ENCODE measurements at places on chromosomes 13 and 19.

- DNase-seq: peak; percentile 16
These were observed 39.1 kb upstream of the TFDP1 start for GRCh38 chr13:113545455-113545930.

DNA sequence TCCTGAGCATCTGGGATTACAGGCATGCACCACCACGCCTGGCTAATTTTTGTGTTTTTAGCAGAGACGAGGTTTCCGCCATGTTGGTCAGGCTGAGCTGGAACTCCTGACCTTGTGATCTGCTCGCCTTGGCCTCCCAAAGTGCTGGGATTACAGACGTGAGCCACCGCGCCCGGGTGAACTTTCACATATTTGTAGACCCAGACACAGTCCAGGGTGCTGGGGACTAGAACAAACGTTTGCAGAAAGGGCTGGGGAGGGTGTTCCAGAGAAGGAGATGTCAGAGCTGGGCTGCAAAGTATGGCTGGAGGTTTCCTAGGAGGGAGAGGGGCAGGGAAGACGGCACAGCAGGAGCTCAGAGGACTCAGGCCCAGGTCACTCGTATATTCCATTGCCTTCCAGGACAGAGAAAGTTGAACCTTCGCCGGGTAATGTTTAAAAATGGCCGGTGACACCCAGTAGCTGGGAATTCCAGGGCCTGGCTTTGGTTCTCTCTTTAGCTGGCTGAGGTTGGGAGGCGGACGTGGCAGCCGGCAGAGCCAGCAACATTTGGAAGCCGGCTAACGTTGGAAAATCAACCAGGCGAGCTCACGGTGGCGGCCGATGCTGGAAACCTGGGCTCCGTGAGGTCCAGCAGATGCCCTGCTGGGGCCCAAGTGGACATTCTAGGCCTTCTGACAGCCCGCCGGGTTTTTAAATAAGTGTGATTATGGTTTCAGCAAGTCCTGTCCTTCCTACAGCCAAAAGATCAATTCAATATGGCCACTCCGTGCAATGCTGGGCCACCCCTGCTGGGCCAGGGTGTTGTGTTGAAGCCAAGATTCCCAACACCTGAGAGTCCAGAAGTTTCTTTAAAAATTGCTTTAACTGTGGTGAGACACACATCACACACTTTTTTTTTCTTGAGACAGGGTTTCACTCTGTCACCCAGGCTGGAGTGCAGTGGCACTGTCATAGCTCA is 41.5 kb downstream of the NFIC start:
- no peak for DNase-seq

DNA sequence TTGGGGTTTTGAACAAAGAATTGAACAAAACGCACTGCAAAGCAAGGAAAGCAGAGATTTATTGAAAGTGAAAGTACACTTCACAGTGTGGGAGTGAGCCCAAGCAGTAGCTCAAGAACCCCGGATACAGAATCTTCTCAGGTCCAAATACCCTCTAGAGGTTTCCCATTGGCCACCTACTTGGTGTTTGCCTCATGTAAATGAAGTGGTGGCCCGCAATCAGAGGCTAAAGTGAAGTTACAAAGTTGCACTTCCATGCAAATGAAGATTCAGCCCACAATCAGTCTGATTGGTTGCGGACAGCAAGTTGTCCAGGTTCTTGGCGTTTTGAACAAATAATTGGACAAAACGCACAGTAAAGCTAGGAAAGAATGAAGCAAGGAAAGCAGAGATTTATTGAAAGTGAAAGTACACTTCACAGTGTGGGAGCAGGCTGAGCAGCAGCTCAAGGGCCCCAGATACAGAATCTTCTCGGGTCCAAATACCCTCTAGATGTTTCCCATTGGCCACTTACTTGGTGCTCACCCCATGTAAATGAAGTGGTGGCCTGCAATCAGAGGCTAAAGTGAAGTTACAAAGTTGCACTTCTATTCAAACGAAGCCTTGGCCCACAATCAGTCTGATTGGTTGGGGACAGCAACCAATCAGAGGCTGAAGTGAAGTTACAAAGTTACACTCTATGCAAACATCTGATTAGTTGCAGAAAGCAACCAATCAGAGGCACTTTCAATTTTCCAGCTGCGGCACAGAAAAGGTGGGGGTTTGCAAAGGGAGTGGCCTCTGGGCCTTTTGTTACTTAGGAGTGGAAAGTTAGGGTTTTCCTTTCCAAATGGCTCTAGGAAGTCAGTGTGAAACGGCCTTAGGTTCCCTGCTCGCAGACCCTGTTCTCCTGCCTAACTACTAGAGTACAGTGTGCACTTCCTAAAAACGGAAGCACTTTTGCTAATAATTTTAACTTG is 4.8 kb upstream of the TM9SF2 start:
- peak; percentile 84 for DNase-seq

DNA sequence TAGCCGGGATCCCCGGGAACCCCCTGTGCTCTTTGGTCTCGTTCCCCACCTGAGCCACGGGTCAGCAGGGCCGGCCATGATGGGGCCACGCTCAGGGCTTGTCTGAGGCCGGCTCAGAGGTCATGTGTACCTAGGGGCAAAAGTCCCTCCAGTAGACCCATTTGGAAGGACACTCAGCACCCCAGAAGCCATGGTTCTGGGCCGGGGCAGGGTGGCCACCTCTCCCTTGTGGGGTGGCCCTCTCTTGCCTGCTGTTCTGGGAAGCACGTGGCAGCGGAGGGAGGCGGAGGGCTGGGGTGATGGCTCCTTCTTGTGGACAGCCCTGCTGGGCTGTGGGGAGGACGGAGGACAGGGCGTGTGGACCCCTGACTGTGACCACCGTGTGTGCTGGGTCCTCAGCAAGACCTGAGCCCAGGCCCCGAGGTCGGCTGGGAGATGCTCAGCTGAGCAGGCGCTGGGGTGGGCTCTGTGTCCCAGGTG is 6.4 kb upstream of the PEAK3 start:
- DNase-seq: no peak

DNA sequence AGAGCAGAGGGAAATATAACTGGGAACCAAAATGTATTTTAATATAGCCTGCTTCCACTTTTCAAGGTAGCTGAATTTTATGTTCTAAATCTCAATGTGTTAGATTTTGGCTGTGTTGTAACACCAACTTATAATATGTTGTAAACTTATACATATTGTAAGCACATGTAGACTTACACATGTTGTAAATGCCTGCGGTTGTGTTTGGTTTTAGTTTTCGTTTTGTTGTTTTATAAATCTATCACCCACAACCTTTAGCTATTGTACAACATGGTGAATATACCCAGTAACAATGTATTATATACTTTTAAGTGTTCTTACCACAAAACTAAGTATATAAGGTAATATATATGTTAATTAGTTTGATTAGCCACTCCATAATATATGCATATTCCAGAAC is 15.6 kb downstream of the KCTD4 start:
- DNase-seq: no peak

DNA sequence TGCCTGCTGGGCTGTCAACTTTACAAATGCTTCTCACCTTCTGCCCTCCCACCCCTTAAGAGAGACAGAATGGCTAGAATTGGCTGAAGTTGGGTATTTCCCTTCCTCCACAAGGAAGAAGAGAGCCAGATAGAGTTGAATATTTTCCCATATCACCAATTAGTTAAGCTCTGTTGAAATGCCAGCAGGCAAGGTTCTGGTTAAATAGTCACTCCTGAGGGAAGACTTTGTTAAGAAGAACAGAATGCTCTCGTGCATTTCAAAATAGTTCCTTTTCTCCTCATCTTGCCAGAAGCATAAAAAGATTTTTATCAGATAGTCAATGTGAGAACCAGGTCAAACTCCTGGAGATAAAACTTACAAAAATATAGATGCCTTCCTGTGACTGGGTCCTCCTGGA is 2857.0 kb upstream of the PCDH20 start:
- DNase-seq: no peak

- no peak for DNase-seq
These were observed 567 bp downstream of the ALKBH6 start for GRCh38 chr19:36013280-36014011.

DNA sequence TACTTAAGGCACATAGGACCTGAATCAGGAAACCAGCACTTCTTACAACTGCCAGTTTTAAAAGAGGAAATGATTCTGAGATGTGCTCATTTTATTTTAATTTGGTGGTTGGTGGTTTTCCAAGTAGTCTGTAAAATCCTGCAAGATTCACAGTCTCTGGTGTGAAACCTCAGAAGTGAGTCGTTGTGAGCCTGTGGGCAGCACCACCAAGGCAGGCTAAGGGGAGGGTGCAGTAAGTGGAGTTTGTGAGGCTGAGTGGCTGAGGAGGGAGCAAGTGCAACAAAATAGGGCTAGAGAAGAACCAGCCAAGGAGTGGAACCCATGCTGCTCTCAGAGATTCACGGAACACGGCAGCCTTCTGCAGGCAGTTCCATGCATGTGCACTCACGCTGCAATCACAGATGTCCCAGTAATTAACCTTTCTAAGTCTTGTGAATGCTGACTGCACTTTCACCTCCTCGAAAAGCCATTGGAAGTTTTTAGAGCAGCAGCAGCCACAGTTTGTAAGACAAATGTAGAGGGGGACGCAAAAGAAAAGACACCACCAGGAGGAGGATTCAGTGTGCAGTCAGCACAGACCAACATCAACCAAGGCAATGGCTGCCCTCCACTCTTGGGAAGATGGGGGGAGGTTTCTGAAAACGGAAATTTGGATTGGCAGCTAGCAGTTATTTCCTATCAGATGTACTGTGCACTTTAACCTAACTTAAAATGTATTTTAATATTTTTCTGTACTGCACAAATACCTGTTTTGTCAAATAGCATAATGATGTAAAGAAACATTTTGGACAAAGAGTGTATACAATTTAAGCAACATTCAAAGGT is 44.9 kb downstream of the ESD start:
- no peak for DNase-seq

DNA sequence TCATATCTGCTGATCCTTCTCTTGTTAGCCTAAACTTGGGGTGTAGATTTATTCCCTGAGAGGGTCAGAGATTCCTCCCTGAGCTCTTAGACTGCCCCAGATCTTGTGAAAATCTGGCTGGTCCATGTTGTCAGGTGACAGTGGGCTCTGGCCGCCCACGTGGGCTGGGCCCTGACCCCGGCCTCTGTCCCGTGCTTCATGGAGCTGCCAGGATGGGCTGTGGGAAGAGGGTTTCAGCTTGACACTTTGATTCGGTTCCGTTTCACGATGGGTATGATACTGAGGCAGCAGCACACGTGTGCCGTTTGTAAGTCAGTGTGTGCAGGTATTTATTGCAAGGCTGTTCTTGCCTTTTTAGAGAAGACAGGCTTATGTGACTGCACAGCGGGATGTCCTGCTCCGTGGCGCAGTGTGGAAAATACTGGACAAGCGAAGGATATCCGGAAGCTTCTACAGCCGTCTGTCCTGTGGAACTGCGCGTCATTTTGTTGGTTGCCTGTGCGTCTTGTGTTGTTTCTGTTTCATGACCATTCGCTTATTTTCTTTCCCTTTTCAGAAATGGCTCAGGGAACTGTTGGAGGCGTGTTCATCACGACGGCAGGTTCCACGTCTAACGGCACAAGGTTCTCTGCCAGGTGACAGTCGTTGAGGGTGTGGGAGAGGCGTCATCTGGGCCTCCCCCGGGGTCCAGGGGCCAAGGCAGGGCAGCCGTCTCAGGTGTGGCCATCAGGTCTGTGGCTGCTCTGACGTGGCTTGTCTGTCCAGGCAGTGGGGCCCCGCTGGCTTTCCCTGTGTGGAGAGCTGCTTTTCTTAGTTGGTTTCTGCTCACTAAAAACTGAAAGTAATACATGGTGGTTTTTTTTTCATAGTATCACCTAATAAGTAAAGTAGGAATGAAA is 20.5 kb downstream of the ATP4B start:
- no peak for DNase-seq

GRCh38 chr13:96581741-96582140 is 412.5 kb downstream of the OXGR1 start:
- no peak for DNase-seq

- DNase-seq: no peak
These were observed 260.4 kb upstream of the MIR17HG start for GRCh38 chr13:91086936-91087716.

GRCh38 chr13:20666948-20667347 is 36.6 kb upstream of the IL17D start:
- DNase-seq: no peak

DNA sequence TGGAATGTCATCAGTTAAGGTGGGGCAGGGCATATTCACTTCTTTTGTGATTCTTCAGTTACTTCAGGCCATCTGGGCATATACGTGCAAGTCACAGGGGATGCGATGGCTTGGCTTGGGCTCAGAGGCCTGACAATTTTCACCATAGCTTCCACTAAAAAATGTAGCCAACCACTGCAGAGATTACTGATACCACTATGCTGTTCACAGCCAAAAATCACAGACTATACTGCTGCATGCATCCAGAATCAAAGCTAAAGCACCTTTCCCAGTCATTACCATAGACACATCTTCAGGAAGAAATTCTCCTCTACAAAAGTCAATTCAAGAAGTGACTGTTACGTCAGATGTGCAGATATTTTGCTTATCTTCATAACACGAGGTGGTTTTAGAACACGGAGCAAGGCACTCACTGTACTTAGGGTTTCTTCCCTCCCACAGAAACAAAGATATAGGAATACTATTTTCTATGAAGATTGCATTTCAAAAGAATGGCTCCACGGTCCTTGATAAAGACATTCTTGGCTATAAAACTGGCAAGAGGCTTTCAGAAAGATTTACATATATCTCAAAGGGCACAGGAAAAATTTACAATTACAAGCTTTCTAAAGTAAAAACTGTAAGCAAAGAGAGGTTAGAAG is 1556.6 kb upstream of the PRR20A start:
- DNase-seq: no peak

GRCh38 chr19:46186717-46187101 is 38.7 kb downstream of the IGFL2 start:
- DNase-seq: no peak
